ENCODE measurements at places on chromosomes 5 and 9. TPM values are rescaled to one million over a fixed set of nuclear protein-coding genes. Genes with fewer than 3 reads are reported as not detected.

Gene CCDC183
- total RNA-seq: 1.0 TPM

Gene C5orf58
- total RNA-seq: not detected

Gene TRIM36
- total RNA-seq: under 0.01 TPM

- no peak for DNase-seq
Measured at GRCh38 chr5:123358751-123359150, 64.5 kb downstream of the CEP120 start.

- DNase-seq: no peak
Measured at GRCh38 chr5:142531977-142532780, 153.7 kb downstream of the FGF1 start.

- no peak for DNase-seq
Measured at GRCh38 chr9:71120501-71121247, 747 bp downstream of the TRPM3 start.

DNA sequence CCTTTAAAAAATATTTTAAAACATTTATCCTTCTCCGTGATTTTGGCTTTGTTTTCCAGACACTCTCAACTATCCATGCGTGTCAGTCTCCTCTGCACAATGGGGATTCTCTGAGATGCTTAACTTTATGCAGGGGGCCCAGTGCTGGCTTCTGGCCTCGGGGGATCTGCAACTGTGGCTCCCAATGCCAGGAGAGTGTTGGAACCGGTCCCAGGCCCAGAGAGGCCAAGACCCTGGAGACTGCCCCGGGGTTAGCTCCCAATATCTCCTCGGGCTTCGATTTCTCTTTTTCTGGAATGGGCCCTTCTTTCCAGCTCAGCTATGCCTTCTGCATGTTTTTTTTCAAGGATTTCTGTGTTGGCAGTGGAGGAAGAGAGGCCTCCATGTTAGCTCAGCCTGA is 20.1 kb upstream of the SARDH start:
- no peak for DNase-seq

DNA sequence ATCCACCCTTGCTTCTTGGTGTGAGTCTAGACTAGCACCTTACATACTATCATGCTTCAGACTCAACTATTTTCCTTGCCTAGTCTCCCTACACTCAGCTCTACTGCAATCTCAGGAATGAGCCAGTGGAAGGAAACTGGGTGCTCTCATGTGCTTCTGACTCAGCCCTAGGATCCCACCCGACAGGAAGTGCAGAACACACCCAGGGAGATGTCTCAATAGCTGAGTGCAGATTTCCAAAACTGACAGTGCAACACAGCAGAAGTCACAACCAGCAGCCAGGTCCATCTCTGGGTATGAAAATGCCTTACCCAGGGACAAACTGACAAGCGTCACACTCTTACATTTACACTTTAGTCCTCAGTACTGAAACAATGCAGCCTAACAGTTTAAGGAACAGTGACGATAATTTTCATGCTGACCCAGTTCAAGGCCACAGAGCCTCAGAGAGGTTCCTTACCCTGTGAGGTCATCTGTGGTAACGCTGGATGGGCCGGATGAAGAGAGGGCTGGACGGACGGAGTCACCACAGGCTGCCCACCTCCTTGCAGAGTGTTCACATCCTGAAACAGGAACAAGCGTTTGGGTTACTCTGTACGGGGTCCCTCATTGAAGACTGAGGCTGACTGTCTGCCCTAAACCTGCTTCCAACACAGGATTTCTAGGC is 33.0 kb downstream of the FKBP15 start:
- DNase-seq: peak; percentile 92

DNA sequence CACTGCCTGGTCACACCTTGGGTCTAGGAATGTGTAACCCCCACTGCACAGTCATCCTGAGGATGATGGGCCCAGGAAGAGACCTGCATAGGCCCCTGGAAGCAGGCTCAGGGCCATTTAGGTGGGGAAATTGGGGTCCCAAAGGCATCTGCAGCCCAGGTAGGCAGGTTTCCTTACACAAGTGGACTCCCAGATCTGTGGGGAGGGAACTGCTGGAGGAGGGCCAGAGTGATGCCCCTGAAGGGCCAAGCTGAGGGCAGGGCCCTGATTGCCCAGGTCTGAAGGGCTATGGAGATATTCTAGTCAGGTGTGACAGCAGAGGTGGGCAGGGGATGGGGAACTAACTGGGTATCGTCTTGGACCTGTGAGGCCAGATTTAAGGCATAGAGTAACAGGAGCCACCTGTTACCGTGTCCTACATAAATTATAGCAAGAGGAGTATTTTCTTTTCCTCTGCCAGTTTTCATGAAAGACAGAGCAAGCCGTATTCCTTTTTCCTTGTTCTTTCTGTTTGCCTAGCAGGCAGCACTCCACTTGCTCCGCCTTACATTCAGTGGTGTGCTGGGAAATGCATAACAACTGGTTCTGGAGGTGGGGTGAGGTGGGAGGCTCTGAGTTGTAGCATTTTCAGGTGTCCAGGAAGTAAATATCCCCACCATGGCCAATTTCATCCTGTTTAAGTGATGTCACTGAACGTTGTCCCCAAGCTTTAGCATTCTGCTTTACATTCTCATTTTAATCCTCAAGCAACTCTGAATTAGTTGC is 41.3 kb downstream of the PPARGC1B start:
- DNase-seq: no peak

GRCh38 chr9:121709798-121710197 is 58.4 kb downstream of the DAB2IP start:
- DNase-seq: no peak

GRCh38 chr9:3246241-3246640 is 279.6 kb downstream of the RFX3 start:
- no peak for DNase-seq

All from fibroblast of lung (primary cell).